Stimulated activated CD4-positive, alpha-beta T cell treated with anti-CD3 and anti-CD28 coated beads, Interleukin-4, amount 100 ng/mL, for 4 hours (primary cell): ENCODE measurements at places on chromosomes 12 and 14.

DNA sequence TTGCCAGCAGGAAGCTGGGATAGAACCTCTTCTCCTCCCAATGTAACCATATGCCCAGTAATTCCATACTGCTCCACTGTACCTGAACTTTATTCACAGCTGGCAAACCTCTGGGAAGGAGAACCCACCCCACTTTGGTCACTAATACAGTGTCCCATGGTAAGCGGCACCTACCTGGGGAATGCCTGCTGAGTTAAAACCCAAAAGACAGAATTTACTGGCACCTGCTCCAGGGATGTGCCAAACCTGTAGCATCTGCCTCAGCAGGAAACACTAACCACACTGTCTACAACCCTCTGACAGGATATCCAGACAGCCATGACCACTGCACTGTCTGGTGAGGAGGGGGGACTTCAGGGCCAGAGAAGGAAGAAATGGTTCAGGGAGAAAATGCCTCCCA is 26.6 kb downstream of the DDX24 start:
- no peak for DNase-seq

DNA sequence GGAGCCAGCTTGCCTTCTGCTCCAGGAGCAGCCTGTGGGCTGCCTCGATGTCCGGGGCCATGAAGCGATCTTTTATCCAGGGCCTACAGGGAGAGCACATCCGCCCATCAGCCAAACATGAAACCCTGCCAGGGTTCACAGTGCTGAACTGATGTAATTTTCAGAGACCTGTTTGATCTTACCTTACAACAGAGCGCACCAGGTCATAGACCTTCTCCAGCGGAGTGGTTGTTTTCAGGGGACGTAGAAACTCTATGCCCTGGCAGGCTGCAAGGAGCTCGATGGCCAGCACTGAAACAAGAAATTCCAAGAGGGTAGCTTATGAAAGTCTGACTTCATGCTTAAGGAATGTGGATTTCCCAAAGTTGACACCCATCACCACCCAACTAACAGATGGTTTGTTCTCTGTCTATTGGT is 19.7 kb downstream of the HAL start:
- no peak for DNase-seq

DNA sequence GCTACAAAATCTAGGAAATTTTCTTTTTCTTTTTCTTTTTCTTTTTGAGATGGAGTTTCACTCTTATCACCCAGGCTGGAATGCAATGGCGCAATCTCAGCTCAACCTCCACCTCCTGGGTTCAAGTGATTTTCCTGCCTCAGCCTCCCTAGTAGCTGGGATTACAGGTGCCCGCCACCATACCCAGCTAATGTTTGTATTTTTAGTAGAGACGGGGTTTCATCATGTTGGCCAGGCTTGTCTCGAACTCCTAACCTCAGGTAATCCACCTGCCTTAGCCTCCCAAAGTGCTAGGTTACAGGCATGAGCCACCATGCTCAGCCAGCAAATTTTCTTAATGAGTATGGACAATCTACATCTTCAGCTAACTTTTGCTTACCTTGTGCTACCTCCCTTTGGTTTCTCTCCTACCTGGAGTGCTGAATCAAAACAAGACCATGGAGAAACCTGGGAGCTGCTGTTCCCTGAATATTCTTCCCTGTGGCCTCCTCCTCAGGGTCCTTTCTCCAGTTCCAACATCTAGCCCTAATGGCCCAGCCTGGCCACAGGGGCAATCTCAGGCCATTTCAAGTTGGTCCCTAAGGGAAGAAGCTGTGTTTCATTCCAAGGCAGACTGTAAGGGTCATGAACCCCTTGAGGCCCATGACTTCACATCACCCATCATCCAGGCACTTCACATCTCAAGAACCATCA is 74.6 kb upstream of the EGLN3 start:
- DNase-seq, result no peak

DNA sequence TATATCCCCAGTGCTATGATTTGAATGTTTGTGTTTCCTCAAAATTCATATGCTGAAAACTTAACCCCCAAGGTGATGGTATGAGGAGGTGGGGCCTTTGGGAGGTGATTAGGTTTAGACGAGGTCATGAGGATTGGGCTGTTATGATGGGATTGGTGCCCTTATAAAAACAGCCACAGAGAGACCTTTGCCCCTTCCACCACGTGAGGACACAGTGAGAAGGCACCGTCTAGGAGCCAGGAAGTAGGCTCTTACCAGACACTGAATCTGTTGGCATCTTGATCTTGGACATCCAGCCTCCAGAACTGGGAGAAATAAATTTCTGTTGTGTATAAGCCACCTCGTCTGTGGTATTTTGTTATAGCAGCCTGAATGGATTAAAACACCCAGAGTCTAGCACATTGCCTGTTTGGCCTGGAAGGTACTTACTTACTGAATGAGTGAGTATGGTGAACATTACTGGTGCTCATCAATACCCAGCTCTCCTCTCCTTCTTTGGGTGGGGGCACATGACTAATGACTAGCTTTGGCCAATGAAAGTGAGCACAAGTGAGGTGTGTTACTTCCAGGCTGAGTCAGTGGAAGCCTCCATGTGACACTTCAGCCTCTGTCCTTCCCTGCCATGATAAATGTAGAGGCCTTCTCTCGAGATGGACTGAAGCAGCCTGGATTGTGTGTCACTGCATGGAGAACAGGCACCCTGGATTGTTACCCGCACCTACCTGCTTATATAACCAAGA is 72.4 kb upstream of the CHST11 start:
- no peak for DNase-seq

- no peak for DNase-seq
Observed at GRCh38 chr14:39266525-39266870, 32.8 kb downstream of the MIA2 start.

DNA sequence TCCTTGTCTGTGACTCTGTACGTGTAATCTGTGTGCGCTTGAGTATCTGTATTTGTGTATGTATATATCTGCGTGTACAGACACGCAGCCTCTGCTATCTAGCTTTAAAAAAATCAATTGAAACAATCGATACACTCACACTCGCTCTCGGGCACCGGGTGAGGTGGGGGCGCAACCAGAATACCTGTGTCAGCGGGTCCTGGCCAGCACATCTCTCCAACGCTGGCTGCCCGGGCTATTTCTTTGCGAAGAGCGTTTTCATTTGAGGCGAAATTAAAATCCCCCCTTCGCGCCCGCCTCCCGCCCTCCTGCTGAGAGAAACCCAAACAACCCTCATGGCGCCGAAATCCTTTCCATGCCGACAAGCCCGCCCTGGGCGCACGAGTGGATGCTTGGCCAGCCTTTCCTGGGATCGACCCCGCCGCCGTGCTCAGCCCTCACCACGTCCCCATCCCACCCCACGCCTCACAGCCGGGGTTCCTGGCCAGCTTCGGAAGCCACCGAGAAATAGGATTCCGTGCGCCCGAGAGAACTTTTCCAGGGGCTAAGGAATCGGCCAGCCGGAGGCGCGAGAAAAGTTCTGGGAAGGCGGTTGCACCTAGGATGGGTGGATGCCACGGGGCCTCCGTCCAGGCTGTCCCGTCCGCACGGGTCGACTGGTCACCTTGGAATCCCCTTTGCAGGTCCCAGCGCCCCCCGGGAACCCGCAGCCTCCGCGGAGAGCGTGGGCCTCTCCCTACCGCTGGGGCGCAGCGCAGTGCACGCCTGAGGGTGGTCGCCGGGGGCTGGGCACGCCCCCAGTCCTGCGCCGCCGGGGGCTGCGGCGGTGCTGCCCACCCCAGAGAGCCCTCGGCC is 1.0 kb downstream of the ZDHHC22 start:
- DNase-seq, result no peak
